ENCODE measurements at places on chromosomes 6 and 20. TPM values are rescaled to one million over a fixed set of nuclear protein-coding genes. Genes with fewer than 3 reads are reported as not detected.

DNA sequence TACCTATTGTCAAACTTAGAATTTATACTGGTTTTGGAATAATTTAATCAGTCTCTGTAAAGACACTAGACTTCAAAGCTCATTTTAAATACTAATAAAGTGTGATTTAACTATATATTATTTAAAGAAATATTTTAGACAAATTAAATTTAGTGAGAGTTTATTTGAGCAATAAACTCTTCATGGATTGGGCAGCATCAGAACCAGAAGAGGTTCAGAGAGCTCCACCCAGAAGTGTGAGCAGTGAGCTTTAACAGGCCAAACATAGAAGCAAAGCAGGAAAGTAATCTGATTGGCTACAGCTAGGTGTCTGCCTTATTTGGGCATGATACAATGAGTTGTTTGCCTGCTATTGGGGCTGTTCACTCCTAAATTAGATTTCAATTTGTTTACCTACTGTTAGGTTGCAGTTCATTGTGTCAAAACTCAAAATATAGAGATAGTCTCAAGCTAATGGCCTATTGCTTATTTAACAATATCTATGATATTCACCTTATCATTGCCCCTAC, 355.1 kb upstream of the RNF217 start:
- DNase-seq: no peak

DNA sequence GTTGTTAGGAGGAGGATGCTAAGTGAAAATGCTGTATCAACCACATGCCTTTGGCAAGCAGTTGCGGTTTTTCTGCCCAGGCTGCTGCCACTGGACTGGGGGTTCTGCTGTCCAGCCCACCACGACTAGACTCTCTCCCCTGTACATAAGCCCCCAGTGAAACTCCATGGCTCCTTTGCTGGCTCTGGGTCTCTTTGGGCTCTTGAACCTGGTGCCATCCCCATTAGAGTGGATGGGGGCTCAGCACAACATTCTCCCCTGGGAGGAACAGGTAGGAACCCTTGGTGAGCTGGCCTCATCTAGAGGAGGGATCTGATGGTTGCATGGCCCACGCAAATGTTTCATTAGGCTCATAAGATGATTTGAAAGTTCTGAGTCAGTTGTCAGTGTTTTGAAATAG, 204.8 kb upstream of the KCNG1 start:
- DNase-seq: no peak

DNA sequence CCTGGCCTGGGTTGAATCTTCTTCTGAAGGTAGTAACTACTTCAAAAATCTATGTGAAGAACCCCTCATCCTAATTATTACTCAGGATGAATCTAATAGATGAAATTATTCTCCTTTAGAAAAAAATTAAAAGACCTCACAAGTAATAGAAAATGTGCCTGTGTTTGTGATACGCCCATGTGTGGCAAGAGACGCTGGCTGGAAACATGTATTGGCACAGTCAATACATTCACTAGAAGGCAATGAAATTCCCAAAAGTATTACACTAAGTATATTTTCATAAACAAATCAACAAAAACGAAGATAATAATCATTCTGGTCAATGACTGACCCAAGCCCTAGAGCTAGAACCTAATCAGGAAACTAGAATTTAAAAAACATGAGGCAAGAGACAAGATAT, 64.0 kb downstream of the B4GALT5 start:
- DNase-seq: no peak

DNA sequence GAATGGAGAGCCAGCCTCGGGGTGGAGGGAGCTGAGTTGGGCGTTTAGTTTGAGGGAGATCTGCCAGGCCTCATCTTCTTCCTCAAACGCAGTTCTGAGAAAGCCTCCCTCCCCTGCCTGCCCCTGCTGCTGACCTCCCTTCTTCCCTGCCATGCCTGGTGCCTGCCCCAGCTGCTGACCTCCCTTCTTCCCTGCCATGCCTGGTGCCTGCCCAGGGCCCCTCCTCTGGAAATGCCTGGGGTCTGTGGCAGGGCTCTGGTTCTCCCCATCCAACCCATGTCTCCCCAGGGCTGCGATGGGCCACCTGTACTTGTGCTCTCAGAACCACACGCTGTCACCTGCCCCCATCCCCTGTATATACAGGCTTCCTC, 114.6 kb downstream of the VEGFA start:
- DNase-seq: no peak

DNA sequence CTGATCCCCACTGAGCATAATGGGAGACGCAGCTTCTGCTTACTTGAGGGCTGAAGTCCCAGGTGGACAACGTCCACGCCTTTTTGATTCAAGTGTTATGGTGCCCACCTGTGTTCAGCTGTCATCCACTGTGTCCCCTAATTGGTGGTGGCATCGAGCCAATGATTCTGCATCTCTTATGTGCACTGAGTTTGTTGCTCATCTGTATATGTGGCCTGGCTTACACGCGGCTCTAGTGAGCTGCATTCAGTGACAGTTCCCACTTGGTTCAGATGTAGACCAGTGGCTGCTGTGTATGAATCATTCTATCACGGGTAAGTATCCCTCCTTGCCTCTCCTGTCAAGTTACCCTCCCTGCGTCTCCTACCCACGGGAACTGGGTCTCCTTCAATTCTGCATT, 131.2 kb upstream of the CLDN20 start:
- no peak for DNase-seq

GRCh38 chr6:105499931-105500330, 97.0 kb upstream of the PREP start:
- DNase-seq: no peak

GRCh38 chr20:38272961-38273360, 12.4 kb upstream of the KIAA1755 start:
- no peak for DNase-seq

DNA sequence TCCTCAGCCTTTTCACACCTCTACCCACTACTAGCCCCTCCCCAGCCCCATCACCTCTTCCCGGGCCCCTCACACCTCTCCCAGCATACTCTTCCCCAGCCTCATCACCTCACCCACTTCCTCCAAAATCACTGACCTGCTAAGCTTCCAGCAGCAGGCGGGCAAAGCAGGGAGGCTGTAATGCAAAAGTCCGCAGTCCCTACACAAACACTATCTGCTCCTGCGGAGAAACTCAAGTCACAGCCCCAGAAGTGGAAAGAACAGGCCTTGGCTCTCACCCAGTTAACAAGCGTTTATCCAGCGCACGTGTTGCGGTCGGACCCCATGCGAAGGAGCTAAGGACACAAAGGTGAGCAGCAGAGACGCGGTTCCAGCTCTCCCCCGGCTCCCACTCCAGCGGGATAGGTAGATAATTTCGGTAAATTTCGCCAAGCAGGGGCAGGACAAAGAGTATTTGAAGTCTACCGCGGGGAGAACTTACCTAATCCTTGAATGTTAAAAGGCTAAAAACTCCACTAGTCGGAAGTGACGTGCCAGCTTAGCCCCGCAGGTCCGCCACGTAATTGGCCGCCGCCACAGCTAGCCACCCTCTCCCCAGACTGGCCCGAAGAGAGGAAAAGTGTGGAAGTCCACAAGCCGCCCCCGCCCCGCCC, 728 bp upstream of the TRIM39 start:
- DNase-seq: no peak

DNA sequence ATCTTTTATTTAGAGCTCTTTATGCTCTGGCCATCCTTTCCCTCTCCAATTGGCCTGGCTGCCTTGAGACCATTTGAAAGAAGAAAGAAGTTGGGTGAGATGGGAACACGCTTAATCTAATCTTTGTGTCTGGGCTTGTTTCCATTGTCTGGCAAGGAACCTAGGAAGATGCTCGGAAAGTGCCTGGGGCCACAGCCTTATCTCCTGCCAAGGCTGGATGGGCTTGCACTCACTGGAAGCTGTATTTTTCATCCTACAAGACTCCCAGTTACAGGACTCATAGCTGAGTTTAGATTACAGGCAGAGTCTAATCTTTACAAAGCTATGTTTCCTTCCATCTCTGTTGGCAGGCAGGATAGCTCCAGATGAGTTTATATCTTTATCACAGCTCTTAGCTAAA, 33.1 kb upstream of the CDYL start:
- DNase-seq: no peak

GRCh38 chr20:17952692-17953684, 15.6 kb downstream of the SNX5 start:
- no peak for DNase-seq

DNA sequence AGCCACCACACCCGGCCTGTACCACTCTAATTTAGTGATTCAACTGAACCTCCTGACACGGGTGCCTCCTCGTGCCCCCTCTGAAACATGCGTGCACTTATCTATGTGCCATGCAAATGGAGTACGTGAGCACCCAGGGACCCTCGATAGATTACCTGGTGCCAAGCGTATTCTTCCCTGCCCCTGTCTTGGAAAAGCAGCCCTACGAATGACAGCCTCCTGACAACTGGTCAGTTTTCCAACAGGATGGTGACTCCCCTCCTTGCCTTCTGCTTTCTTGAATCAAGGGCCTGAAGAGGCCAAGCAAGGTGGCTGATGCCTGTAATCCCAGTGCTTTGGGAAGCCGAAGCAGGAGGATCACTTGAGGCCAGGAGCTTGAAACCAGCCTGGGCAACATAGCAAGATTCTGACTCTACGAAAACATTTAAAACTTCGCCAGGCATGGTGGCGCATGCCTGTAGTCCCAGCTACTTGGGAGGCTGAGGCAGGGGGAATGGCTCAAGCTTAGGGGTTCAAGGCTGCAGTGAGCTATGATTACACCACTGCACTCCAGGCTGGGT, 25.4 kb upstream of the SYNJ2 start:
- DNase-seq: no peak

DNA sequence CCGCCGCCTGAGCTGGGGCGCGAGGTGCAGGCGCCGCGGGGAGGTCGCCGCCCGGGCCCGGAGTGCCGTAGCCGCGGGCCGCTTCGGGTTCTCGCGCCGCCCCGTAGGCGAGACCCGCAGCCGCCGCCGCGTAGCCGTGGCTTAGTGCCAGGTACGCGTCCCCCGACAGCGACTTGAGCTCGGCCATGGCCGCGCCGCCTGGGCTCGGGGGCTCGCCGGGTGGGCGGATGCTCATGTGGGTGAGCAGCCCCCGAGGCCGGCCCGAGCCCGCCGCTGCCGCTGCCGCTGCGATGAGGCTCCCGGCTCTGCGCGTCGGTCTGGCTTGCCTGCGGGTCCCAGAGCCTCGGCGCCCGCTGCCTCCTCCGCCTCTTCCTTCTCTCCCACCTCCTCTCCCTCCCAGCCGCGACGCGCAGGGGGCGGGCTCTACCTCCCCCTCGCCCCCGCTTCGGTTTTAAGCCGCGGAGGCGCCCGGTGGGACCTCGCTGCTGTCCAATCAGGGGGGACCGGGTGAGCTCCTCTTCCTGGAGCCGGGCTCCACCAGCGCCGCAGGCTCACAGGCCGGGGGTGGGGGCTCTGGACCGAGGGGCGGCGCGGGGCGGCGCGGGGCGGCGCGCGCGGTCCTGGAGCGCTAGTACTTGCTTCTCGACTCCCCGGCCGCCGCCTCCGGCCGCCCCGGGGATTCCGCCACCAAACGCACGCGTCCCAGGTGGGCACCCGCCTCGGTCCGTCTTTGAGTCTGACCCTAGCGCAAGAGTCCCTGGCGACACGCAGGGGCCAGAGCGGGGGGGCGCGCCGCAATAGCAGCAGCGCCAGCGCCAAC, at the start of gene BHLHE23:
Gene BHLHE23 (minus strand): TSS at position 425 of the 820 bp plus-strand sequence. CDS start 190 bp downstream, at position 235.
- DNase-seq: no peak

DNA sequence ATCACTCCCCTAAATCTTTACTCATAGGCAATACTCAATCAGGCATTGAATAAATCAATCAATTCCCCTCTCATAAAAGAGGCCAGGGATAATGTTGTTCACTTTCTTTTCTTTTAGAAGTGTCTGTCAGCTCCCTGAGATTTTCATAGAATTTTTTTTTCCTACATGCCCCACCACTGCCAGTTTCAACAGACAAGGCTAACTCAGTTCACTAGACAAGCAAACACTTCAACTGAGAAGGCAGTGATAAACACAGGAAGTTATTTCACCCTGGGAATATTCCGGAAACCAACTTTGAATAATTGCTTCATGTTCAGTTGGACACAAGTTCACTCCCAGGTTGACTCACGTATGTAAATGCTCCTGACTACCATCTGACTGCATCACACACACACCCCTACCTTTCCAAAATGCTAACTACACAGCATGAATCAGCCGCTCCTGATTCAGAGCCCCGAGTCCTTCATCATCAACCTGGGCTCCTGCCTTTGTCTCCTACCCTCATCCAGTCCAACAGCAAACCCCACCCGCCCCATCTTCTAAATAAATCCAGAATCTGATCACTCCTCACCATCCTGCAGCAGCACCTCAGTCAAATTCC, 143.9 kb downstream of the BCAS1 start:
- DNase-seq: peak; percentile 99

- no peak for DNase-seq
These were observed 112.1 kb upstream of the GPR6 start for GRCh38 chr6:109865968-109866367.

GRCh38 chr6:4941782-4942672, 61.8 kb downstream of the RPP40 start:
- DNase-seq: peak; percentile 71

GRCh38 chr6:34592208-34592952, 36.3 kb upstream of the SPDEF start:
- DNase-seq: no peak

GRCh38 chr20:57417051-57417689, 26.0 kb downstream of the RBM38 start:
- no peak for DNase-seq

DNA sequence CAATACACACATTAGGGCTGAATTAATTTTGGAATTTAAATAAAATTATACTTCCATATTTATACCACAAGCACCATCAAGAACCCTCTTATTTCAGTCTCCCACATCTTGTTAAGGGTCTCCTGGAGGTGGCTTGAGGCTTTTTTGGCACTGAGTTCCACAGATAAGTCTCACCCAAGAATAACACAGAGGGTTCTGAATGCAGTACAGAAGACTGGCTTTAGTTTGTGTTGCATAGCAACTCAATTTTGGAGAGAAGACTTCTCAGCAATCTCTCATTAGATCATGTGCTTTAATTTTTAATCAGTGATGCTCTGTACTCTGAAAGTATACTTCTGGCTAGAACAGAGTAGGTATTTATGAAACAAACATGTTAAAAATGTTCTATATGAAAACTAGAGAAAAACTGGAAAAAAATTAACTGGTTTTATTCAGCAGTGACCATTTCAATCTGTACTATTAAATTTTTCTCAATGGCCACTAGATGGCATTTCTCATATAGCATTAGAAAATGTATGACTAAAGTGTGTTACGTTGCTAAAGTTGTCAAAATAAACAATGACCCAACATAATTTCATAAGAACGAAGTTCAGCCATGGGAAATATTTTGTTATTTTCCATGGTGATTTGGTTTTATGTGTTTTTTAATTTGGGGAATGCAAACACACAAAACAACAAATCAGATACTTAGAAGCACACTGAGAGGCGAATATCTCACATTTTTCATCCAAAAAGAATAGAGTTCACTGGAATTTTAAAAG, 32.7 kb upstream of the MAP7 start:
- no peak for DNase-seq

GRCh38 chr6:36660771-36661471, 17.6 kb upstream of the CDKN1A start:
- no peak for DNase-seq

Gene THBD
- 6.9 TPM for total RNA-seq

Gene ZNF831
- total RNA-seq: not detected

Gene GRIK2
- not detected for total RNA-seq

Gene RAB44
- under 0.01 TPM for total RNA-seq

Gene SEMG1
- not detected for total RNA-seq

Gene MYO6
- 23.4 TPM for total RNA-seq

Gene EEF1E1
- 88.8 TPM for total RNA-seq

Gene RAMACL
- total RNA-seq: 0.12 TPM

Gene ZNF311
- total RNA-seq: 0.65 TPM

Data from epithelial cell of proximal tubule (primary cell).